ENCODE measurements at places on chromosomes 12 and 14. TPM values are rescaled to one million over a fixed set of nuclear protein-coding genes. Genes with fewer than 3 reads are reported as not detected.

DNA sequence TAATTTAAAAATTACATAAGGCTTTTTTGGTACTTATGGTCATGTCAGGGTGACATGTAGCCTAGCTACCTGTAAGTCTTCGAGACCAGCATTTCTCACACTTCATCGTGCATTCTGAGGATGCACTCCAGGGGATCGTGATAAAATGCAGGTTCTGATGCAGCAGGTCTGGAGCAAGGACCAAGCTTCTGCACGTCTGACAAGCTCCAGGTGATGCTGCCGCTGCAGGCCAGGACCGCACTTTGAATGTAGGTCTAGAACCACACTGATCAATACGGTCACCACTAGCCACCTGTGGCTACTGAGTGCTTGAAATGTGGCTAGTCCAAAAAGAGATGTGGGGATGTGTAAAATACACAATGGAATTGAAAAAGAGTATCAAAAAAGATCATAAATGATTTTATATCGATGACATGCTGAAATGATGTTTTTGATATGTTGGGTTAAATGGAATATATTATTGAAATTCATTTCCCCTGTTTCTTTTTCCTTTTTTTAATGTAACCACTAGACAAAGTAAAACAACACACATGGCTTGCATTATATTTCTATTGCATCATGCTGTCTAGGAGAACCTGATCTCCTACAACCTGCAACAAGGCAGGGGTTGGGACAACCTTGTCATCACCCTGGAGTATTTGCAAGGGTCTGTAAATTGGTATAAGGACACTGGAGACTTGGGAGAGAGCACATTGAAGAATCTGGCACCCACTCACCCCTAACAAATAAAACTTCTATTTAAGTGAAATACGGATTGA is 142.4 kb downstream of the DPF3 start:
- no peak for DNase-seq

GRCh38 chr14:26996246-26996645 is 398.4 kb upstream of the NOVA1 start:
- DNase-seq, result no peak

DNA sequence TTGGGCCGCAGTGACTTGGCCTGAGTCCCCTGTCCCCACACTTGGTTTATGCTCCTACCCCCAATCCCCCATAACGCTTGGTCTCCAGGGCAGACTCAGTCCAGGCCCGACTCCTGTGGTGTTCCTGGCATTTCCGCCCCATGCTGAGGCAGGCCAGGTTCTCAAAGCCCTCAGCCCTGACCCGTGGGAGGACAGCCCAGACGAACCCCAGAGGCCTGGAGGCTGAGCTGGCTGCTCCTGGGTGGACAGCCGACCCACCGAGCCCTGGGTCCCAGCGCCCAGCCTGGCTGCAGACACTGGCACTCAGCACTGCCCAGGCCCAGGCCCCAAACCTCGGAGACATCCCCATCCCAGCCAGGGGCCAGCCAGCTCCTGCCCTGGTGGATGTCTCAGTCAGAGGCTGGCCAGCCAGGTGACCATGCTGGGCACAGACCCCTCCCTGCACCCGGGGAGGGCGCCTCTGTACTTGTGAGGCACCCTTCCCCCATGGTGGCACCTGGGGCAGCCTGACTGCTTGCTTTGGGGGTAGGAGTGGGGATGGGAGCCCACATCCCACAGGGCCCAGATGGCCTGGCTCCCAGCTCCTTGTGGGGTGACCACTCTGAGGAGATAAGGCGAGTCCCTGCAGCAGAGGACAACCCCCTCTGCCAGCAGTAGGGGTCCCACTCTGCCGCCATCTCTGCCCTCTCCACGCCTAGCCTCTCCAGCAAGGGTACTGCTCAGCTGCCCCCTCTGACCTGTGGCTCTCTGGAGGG is 1.4 kb downstream of the PLD4 start:
- DNase-seq, result no peak

DNA sequence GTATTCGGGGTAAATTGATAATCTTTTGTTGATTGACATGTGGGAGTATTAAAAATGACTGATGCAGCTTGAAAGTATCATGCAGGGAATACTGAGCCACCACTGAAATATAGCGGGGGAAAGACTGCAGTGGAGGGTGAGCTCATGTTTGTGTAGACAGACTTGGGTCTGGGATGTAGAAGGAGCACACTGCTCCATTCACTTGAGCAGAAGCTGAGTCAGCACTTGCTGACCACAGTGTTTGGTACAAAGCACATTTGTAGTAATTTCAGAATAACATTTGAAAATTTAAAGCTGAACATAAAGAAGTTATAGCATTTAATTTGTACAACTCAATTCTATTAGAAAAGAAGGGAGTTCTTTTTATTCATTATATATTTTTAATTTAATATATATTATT is 304.3 kb upstream of the PRICKLE1 start:
- DNase-seq, result no peak

GARIN6 gene
- polyA plus RNA-seq, result not detected

CEBPE gene
- polyA plus RNA-seq, result 0.16 TPM

SERPINA10 gene
- 0.19 TPM for polyA plus RNA-seq

MSI1 gene
- polyA plus RNA-seq, result 27.1 TPM
